ENCODE measurements at places on chromosomes 6 and 20. TPM values are rescaled to one million over a fixed set of nuclear protein-coding genes. Genes with fewer than 3 reads are reported as not detected.

GRCh38 chr6:159106627-159107241 is 61.9 kb upstream of the TAGAP start:
- DNase-seq, result peak; percentile 55

GRCh38 chr20:8652396-8652795 is 416.5 kb upstream of the PLCB4 start:
- DNase-seq, result no peak

DNA sequence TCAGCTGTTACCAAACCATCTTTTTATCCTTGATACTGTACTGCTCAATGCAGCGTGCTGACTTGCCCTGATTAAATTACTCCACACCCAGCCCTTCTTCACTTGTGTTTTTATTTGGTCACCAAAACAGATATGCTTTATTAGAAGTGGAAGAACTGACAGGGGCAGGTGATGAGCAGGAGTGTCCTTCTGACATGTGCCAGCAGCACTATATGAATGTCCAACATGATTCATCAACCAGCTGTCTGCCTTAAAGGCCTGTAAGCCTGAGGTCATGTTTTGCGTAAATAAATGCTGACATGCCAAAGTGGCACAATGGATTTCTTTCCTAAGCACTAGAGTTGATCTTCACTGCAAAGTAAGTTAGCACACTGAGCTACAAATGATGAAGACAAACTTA is 15.4 kb downstream of the POPDC3 start:
- DNase-seq, result no peak

GRCh38 chr6:53916804-53917463 is 122.1 kb downstream of the LRRC1 start:
- DNase-seq, result no peak

DNA sequence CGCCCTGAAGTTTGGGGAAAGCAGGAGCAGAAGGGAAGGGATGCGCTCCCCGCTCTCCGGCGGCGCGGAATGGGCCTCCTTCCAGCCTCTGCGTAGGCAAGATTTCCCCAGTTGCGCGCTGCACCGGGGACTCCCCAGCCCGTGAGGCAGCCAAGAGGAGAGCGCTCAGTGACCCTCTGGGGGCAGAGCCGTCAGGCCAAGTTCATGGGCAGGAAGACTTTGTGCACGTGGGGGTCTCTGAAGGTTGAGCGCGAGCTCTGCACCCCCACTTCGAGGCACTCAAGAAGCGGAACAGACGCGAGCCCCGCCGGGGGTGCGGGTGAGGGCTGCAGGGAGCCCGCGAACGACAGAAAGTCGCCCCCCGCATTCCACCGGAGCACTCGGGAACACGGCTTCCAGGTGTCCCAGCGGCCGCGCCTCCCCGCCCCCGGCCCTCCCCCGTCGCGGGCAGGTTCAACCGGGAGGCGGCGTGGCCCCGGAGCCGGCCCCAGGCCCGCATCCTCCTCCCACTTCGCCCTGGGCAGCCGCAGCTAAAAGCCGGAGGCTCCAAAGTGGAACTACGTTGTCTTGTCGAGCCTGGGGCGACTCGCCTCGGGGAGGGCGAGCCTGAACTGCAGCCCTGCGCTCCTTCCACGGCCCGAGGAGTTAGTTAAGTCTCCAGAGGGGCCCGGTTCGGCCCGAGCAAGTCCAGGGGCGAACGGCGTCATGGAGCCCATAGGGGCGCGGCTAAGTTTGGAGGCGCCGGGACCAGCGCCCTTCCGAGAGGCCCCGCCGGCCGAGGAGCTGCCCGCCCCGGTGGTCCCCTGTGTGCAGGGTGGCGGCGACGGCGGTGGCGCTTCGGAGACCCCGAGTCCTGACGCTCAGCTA is at the start of gene PPP1R3G:
Gene PPP1R3G, plus strand, starts transcription at position 561 of the 867 bp plus-strand sequence. Its CDS starts 145 bp downstream, at position 706.
- peak; percentile 33 for DNase-seq

The CST7 gene
- 1.3 TPM for total RNA-seq

The IMPG1 gene
- not detected for total RNA-seq
